ENCODE measurements at places on chromosomes 3 and 15. TPM values are rescaled to one million over a fixed set of nuclear protein-coding genes. Genes with fewer than 3 reads are reported as not detected.

Gene CYP8B1
- polyA plus RNA-seq, result 4.3 TPM

Gene SLC7A14
- polyA plus RNA-seq, result 0.04 TPM

Gene EPHB3
- 3.8 TPM for polyA plus RNA-seq

Gene SLC4A7
- polyA plus RNA-seq, result 3.5 TPM

All from kidney (tissue), 22 donors.